Activated CD4-positive, alpha-beta T cell treated with anti-CD3 and anti-CD28 coated beads, Interleukin-2, amount 50 U/mL, for 48 hours (primary cell): ENCODE measurements at places on chromosomes 16 and 17.

DNA sequence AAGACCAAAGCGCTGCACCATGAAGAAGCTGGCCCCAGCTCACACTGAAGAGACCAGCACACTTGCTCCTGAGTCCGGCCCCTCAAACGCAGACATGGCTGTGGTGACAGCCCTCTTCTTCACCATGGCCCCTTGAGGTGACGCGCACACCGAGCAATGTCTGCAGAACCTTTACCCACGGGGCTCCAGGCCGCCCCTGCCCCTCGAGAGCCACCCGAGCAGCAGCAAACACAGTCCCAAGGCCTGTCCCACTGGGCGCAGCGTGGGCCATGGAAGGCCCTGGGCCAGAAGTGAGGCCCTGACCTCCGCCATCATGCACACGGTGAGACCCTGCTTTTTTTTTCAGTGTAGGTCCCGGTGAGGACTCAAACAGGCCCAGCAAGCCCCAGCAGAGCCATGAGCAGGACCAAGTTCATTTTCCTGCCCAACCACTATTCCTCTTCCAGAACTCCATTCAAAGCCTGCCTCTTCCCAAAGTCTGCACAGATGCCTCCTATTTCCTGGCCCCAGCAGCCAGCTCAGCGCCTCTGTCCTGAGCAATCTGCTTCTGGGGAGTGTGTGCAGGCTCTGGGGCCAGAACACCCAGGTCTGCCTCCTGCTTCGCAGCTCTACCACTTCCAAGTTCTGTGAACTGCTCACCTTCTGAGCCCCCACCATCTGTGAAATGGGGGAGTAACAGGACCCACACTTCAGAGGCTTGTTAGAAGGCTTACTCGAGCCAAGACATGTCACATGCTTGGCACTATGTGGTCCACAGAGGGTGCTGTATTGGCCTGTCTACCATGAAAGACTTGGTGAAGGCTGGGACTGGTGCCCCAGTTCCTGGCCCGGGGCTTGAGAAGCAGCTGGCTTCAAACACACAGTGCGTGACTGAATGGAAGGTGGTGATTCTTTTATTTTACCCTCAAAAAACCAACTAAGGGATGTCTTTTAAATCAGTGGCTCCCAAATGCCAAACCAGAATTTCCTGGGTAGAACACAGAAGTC, 35.7 kb upstream of the GSG1L start:
- DNase-seq: no peak

DNA sequence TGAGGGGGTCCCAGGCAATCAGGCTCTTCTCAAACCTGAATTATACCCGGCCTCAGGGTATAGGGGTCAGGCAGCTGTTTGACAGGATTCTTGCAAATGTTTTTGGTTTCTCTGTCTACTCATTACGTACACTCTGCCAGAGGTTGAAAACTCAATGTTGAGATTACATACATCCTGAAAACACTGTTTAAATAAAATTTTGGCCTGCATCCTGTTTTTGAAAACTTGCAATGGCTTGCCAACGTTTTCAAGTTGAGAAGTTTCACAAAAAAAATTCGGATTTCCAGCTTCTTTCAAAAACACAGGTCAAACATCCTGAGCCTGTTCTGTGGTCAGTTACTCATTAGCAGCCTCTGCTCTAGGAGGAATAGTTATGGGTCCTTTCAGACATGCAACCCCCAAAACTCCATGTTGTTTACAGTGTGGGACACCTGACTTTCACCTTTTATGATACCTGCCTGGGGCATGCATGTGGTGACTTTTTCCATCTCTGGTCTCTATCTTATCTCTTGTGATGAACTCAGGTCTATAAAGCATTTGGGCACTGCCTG, 577.8 kb downstream of the WWOX start:
- DNase-seq: no peak

DNA sequence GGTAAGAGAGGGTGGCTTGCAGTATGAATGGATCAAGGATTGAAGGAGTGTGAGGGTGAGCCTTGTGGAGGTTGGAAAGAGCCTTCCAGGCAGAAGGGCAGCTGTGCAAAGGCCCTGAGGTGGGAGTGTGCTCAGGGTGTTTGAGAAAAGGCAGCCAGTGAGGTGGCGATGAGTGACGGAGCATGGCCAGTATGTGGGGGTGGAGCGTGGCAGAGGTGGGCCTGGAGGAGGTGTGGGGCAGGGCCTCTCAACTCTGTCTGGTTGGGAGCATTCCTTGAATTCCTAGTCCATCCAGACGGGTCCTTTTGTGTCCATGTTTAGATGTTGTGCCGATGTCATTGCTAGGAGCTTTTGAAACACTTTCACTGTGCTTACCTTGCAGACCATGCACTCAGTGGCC, 51.3 kb downstream of the EPN2 start:
- DNase-seq: no peak

GRCh38 chr16:69105501-69106361, at the start of gene HAS3:
TSS of gene HAS3 (plus strand) at chr16:69105653. CDS start at chr16:69109396, 3,743 bp downstream.
- peak; percentile 38 for DNase-seq

DNA sequence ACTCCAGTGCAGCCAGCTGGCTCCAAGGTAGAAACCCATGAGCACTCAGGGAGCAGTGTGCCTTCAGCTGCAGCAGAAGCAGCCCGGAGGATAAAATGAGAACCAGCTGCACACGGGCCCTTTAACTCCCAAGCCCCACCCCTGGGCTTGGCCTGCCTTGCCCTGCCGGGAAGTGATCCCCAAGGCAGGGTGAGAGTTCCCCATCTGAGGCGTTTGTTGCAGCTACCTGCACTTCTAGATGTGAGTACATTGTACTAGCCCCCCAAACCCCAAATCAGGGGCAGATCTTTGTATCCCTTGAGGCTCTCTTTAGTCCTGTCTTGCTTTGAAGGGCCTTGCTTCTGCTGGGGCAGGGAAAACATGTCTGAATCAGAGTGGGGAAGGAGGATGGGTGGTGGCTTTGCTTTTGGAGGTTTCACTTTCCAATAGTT, at the start of gene MVP:
TSS of gene MVP (plus strand) at position 192 of the 431 bp plus-strand sequence. CDS start 10,088 bp downstream, outside the sequence.
- DNase-seq: peak; percentile 64

GRCh38 chr17:18253947-18254821, 4.4 kb downstream of the FLII start:
- DNase-seq: no peak

DNA sequence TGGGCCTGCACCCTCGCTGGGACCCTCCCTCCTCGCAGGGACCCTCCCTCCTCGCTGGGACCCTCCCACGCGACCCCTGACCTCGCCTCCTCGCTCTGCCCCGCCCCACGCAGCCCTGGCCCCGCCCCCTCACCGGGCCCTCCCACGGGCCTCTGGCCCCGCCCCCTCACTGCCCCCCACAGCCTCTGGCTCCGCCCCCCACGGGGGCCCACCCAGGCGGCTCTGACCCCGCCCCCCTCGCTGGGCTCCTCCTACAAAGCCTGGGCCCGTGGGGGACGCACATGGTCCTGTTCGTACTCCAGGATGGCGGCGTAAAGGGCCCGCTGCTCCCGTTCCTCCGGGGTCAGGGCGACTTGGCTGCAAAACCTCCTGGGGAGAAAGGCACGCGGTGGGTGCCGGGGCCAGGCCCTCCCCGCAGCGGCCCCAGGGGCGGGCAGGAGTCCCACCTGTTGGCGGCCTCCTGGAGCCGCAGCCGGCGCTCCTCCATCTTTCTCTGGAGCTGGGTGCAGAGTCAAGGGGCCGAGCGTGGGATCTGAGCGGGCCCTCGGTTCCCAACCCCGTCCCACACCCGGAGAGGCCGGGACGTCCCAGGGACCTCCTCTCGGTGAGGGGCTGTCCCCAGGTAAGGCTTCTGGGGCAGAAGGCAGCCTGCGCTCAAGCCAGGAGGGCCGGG, 9.0 kb downstream of the VPS9D1 start:
- peak; percentile 87 for DNase-seq

DNA sequence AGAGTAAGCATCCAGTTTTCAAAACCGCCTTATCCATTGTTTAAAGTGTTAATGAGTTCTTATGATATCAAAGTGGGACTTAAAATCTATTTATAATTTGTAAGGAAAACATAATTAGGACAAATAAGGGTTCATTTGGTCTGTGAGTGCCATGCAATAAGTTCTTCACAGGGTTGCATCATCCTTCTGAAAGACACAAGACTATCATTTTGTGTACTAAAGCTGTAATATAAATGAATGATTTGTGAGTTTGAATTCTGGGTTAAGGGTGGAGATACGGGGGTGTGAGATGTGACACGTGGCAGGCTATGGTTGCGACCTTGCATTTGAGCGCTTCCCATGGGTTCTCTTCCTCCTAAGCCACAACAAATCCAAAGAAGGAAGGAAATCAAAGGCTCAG, 6.8 kb downstream of the GAN start:
- no peak for DNase-seq

DNA sequence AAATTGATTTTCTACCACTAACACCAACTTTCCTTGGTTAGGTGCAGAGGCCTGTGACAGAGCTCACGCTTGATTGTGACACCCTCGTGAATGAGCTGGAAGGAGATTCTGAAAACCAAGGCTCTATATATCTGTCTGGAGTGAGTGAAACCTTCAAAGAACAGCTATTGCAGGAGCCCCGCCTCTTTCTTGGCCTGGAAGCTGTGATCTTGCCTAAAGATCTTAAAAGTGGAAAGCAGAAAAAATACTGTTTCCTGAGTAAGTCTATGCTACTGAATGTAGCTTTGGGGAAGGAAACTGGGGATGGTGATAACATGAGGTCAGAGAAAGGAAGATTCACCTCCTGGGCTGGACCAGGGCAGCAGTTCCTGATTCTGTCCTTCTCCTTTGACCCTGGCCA, 38.3 kb downstream of the REXO5 start:
- peak; percentile 24 for DNase-seq

DNA sequence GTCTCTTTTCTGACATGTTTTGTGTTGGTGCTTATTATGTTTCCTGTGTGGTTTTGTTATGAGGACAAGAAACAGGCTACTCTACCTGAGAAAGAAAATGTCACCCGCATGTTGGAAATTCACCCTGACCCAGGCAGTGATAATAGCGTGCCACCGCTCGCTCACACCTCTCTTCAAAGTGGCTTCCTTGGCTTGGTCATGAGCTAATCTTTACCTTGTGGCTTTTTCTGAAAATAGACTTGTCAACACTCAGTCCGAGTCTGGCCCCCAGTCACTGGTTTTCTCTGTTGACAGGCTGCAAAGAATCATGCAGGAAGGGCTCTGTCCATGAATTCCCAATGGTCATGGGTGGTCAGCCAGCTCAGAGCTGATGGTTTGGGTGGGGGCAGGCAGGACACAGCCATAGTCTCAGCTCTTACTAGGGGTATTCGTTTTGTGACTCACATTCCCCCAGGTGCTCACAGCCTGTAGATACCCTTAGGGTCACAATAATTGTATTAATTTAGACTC, 121.3 kb upstream of the CACNG5 start:
- peak; percentile 19 for DNase-seq

- no peak for DNase-seq
Observed at GRCh38 chr17:9817086-9817485, 4.8 kb downstream of the GSG1L2 start.

DNA sequence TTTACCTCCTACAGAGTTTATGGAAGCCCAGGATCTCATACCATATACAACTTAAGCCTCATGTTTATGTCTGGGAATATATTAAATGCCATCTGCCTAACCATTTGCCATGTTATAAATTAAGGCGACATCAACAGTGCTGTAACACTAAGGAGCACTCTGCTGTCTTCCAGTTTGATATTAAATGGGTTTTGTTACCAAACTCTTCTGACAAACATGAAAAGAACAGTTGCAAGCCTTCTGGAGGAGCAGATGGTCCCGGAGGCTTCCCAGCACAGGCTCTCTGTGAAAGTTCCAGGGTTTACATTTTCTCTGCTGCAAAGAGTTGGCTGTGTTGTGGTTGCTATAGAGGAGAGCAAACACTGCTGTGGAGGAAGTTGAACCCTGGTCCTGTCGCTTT, 545.3 kb upstream of the SALL1 start:
- DNase-seq: no peak

DNA sequence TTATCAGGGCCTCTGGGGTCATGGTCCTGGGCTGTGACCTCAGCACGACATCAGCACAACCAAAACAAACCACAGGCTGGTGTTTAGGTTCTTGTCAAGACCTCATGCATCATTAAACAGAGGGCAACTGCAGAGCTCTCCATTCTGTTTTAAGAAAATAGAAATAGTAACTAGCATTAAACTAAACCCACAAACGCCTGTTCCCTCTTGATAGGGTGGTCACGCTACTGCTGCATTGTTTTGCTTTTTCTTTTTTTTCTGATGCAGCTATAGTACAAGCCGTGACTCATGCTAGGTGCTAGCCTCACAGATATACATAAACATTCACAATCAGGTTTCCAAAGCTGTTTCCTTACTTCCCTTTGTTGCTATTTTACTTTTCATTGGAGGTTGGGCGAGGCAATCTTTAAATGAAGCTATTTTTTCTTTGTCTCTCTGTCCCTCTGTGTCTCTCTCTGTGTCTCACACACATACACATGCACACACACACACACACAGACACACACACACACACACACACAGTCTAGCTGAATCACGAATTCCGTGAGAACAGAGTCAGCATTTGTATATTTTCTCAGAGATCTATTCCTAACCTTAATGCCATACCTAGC, 310.3 kb downstream of the CDH13 start:
- no peak for DNase-seq

DNA sequence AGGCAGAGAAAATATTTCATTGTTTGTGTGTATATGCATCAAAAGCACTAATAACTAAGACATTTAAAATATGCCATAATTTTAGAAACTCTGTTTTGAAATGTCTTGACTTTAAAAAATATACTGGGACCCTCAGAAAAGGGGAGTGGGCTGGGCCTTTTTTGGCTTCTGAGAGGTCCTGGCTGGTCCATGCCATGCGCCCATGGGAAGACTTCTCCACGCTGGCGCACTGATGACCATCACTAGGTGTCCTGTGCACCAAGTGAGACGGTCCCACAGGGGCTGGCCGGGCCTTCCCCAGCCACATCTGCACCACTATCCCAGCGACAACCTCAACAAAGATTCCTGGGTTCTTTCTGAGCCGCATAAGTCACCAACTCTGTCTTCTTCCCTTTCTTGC, 27.0 kb upstream of the WFIKKN2 start:
- no peak for DNase-seq

- DNase-seq: no peak
Observed at GRCh38 chr17:37671824-37672547, 28.7 kb upstream of the DDX52 start.

DNA sequence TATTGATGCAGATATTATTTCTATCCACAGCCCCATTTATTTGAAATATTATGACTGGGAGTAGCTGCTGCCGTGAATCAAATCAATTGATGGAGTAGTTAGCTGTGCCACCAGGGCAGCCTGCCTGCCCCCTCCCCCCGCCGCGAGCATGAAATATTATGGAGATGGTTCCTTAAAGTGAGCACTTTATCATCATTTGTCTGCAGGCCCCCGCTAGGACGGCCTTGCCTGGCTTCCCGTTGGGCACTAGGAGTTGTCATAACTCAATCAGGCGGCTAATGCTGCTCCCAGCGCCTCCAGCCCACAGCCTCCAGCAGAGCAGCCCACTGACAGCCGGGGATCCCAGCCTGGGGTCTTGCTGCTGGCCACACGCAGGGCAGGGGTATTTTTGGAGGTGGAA, 173.9 kb downstream of the SALL1 start:
- DNase-seq: no peak

GRCh38 chr17:42979511-42980273, at the start of gene PTGES3L:
TSS of gene PTGES3L (minus strand) at chr17:42980080. CDS start at chr17:42980053, 27 bp downstream.
- peak; percentile 34 for DNase-seq
